Stimulated activated CD8-positive, alpha-beta memory T cell treated with anti-CD3 and anti-CD28 coated beads, Interleukin-4, amount 100 ng/mL, for 48 hours (primary cell): ENCODE measurements at places on chromosomes 13 and 19.

- DNase-seq: no peak
Observed at GRCh38 chr19:3167533-3168272, 10.9 kb upstream of the S1PR4 start.

DNA sequence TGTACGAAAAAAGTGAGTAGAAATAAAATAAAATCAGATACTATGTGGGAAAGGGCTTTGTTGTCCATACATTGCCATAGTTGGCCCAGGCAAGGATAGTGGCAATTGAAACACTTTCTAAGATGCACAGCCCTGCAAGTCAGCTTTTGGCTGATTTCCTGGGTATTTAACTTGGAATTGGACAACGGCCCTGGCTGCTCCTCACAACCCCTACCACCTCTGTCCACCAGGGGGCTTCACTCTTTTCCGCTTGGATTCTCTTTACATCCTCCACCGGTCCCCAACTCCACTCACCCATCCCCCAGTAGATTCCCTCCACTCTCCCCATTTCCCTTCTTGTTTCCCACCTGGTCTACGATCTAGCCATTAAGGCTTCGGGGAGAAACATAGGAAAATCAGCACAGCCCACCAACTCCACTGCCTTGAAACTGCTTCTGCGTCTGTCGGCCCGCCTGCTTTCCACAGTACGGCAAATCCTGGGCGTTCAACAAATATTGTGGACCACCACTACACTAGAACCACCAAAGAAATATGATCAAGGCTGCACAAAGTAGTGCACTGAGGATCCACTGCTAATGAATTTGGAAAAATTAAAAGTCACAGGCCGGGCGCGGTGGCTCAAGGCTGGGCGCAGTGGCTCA, 48.6 kb upstream of the GTF3A start:
- DNase-seq: peak; percentile 80

DNA sequence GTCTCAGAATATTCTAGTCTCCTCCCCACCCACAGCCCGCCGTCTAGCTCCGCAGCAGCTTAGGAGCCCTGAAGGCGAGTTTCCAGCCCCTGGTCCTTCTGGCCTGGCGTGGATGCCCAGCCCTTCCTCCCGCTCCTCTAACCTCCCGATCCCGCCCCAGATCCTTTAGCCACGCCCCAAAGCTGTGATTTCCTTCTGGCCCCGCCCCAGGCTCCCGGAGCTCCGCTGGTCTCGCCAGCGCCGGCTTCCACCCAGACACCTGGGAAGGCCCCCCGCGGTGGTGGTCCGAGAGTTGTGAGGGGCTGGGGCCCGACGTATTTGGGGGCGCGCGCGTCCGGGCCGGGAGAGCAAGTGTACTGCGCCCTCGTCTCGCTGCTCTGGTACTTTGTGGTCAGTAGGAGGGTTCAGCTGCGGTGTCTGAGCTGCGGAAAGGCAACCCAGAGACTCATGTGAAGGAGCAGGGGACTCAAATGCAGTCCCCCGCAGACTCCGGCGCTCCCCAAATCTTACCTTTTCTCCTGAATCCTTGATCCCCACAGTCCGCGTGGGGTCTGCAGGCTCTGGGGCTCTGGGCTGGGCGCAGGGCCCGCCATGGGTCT, at the start of gene CGB7:
Gene CGB7 (minus strand): TSS at position 114 of the 599 bp plus-strand sequence. CDS start 2,374 bp downstream, outside the sequence.
- peak; percentile 74 for DNase-seq

GRCh38 chr13:102769679-102770078, 3.9 kb downstream of the TEX30 start:
- no peak for DNase-seq

DNA sequence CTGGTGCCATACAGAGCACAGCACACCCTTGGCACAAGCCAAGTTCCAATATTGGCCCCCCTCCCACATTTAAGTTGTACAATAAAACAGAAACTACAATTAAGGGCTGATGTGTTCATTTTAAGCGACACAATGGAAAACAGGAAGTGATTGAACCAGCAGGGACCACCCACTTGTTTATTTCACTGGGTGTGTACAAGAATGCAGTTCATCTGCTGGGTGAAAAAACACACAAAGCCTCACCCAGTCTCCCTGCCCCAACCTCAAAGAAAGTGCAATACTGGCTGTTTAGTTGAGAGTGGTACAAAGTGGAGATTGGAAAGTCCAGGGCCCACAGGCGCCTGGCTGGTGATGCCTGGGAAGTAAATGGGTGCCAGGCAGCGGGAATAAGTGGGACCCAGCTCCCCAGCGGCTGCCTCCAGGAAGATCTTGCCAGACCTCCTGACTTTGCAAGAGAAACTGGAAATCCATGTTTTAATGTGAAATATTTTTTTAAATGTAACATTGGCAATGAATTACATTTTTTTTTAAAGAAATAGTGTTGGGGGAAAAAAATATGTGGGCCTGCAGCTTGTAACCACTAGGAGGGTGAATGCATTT, 322.1 kb downstream of the ZNF536 start:
- no peak for DNase-seq

GRCh38 chr13:111919286-111919685, 147.7 kb upstream of the SOX1 start:
- DNase-seq: no peak

GRCh38 chr19:30366282-30366681, 5.9 kb upstream of the ZNF536 start:
- DNase-seq: no peak

DNA sequence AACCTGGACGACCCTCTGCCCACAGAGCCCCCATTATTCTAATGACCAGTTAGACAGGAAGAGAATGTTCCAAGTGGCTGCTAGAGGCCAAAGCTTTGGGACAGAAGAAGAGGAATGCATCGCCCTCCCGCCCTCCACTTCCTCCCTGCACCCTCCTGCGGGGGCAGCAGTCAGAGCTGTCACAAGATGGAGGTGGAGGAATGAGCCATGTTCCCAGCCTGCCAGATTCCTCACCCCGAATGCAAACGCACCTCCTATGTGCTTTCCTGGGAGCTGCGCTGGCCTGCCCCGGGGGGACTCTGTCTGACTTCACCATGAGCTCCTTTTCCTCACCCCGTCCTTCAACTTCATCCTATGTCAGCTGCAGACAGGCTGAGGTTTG, 1.7 kb downstream of the YJEFN3 start:
- DNase-seq: no peak

DNA sequence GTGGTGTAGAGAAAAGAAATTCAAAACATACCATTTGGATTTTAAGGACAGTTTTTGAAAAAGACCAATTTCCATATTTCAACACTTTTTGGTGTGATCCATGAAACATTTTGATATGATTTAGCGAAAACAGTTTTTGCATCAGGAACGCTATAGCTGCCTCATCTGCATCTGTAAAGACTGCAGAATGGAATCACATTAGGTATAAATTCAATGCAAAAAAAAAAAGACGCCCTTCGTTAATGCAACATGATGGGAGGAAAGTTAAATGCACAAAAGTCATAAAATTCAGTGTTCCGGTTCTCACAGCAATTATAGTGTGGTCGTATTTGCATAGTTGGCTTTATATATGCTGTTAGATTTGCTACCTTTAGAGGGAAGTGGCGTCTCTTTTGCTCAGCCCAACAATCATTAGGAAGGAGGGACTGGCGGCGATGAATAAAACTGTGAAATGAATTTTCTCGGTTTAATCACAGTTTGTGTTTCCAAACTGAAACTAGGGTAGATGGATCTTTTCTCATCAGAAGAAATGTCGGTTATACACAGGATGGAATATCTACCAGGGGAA, 215.7 kb downstream of the TEX29 start:
- no peak for DNase-seq

- no peak for DNase-seq
Observed at GRCh38 chr13:98172590-98173422, 4.3 kb downstream of the RNF113B start.
